ENCODE measurements at places on chromosomes 1 and 21.

GRCh38 chr1:162055062-162055461 is 14.4 kb upstream of the NOS1AP start:
- DNase-seq = no peak

DNA sequence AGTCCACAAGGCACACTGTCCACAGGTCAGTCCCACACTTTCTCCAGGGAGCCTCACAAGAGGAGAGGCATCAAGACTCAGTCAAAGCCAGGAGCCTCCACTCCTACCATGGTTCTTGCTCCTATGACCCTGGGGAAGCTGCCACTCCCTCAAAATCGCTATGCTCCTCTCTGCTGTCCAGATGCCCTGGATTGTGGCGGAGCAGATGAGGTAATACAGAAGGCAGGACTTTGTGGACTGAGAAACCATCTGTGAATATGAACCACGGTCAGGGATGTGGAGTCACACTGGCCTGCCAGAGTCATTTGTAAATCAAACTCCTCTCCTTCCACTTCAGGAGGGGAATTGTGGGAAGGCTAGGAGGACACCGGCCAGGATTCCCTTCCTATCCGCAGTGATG is 20.6 kb downstream of the VWA5B1 start:
- no peak for DNase-seq

DNA sequence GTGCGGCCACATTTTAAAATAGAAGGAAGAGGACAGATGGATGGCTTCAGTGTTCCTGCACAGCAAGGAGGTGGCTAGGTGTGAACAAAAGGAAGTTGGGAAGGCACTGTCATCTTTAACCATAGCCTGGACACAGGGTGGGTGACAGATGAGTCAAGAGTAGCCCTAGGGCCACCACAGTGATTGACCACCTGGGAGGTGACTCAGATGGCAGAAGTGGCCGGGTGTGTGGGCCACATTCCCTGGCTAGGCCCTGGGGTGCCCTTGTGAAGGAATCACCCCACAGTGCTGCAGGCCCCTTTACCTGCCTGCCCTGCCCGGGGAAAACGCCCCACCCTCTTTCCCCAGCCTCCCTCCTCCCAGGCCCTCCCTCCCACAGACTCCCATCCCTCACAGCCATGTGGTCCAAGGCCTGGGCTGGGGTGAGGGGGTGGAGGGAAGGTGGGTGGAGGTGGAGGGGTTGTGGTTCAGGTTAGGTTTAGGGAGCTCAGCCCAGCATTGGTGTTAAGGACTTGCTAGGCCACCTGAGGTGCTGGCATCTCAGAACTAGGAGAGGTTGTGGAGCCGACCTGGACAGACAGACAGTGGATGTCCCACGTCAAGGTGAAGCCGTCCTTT is 59.1 kb downstream of the SPSB1 start:
- DNase-seq = no peak

GRCh38 chr1:115300087-115300876 is 37.8 kb downstream of the NGF start:
- no peak for DNase-seq

- no peak for DNase-seq
These were observed 182.9 kb downstream of the CDC7 start for GRCh38 chr1:91683598-91683951.

DNA sequence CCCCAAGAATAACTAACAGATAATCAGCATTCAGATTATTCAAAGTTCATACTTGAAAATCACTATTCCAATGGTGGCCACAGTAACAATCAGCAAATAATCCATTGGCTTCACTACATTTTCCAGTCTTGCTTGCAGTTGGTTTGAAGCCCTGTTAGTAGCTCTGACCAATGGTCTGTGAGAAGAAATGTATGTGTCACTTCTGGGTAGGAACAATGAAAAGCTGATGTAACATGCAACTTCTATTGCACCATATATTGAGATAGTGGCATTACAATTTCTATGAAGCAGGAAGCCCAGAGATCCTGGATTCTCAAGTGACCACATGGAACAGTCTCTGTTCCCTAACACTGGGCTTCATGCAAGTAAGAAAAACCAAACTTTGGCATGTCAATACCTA is 250.9 kb upstream of the DAB1 start:
- DNase-seq = no peak

- no peak for DNase-seq
These were observed 4.2 kb downstream of the HHAT start for GRCh38 chr1:210332719-210333398.

- DNase-seq = no peak
These were observed 24.1 kb downstream of the FAM177B start for GRCh38 chr1:222761083-222761482.

- no peak for DNase-seq
These were observed 42.0 kb downstream of the RAB3B start for GRCh38 chr1:51948491-51948915.

DNA sequence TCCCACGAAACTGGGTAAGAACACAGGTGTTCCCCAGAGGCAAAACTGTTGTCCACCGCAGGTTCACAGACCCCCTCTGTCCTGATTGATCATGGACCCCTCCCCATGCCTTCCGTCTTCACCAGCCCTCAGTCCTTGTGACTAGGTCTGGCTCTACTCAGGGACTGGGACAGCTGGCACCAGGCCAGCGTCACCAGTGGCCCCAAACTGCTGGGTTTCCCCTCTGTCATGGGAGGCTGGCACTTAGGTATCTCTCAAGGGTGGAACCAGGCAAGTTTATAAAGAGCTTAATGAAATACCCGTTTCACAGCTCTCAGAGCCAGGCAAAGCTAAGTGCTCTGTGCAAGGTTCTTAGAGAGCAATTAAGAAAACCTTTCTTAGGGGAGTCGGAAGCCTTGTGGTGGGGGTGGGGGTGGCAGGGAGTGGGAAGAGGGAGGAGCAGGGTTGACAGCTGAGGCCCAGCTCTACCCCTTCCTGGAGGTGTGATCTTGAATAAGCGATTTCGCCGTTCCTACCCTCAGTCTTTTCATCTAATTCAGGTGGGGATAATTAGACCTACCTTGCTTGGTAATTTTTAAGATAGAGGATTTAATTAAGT is 35.0 kb upstream of the IFNLR1 start:
- DNase-seq = no peak

DNA sequence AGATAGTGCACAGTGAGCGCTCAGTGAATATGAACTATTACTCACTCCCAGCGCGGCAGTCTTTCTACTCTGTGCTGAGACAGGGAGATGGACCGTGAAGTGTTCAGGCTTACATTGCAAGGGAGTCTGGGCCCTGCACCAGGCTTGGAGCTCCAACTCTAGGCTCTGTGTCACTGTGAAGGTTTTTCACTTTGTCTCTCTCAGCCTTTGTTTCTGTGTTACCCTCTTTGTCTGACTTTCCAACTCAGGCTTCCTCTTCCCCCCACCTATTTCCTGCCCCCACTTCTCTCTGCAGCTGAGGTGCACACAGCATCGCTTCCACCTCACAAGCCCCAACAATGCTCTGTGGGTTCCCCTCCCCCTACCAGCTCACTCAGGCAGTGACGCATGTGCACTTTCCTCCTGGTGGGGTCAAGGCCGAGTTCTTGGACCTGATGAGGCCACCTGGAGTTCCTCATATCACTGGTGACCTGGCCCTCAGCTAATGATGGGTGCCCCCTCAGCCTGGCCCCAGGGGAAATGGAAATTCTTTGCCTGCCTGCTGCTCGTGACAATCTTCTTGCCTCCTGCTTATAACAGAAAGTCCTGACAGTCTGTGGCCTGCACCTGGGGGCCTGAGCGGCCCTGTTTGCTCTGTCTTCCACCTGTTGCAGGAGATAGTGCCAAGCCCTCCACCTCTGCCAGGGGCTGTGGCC is 1.1 kb upstream of the LCK start:
- no peak for DNase-seq

DNA sequence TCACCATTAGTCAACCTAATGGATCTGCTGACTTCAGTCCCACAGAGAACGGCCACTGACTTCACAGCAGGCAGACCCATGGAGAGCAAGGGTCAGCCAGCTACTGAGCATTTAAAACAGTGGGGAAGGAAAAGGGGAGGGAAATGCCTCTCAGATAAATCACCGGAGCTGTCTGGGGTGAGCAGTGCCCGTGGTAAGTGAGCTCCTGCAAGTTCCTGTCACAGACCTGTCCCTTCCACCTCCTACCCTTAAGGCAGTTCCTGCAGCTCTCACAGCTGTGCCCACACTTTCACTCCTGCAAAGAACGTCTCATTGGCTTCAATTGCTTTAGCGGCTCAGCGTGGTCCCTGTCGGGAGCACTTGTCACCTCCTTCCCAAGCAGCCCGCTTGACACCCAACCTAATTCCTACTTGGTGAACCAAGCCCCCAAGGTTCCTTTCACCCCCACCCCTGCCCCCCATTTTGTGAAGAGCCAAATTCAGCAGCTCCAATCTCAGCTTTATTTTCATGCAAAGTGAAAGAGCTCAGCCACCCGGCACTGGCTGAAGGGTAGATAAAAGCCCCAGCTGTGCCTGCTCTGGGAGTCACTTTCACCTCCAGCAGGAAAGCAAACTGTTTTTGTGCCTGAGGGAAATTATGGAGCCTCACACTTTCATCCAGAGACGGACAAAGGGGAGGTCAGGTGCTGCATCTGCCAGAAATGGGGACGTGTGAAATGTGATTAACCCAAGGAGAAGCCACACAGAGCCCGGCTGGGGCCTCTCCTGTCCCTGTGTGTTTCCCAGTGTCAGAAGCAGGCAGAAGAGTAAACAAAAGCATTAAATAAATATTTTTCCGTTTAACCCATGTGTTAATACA is 306.2 kb downstream of the TTLL7 start:
- peak; percentile 32 for DNase-seq

DNA sequence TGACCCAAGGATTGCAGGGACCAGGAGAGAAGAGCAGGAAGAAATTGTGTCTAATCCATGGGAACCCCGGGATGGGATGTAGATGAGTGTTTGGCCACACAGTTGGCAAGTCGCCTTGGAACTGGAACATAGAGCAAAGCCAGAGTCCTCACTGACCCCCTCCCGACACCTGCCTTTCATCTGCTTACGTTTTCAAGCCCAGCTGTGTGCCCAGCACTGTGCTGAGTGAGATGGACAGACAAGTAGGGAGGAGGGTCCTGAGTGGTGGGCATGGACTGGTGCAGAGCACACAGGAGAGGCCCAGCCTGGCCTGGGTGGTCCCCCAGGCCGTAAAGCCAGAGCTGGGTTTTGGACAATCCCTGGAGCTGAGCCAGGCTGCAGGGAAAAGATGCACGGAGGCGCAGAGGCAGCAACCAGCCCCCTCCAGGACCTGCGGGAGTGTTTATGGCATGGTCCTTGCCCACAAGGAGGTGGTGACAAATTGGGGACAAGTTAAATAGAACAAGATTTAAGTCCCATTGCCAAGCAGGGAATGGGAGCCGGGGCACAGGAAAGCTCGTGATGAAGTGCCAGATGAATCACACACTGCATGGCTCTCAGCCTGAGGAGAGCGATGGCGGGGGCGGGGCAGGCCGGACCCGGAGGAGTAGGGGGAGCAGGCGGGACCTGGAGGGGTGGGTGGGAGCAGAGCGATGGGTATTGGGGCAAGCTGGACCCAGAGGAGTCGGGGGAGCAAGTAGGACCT is 157.8 kb upstream of the VAMP3 start:
- DNase-seq = no peak

- no peak for DNase-seq
These were observed 64.4 kb upstream of the NEK2 start for GRCh38 chr1:211739671-211740411.

- no peak for DNase-seq
These were observed 87.0 kb upstream of the GALNT2 start for GRCh38 chr1:229980009-229980408.

- no peak for DNase-seq
These were observed 17.2 kb upstream of the CLIC6 start for GRCh38 chr21:34651642-34652041.

DNA sequence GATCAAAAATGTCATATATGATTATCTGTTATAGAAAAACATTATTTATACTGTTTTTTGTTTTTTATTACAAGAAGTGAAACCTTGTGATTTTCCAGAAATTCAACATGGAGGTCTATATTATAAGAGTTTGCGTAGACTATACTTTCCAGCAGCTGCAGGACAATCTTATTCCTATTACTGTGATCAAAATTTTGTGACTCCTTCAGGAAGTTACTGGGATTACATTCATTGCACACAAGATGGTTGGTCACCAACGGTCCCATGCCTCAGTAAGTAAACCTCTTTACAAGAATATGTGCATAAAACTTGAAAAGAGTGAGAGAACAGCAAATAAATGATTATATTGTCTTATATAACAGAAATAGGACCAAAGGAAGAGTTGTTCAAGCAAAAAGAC is 14.5 kb downstream of the CFHR4 start:
- no peak for DNase-seq

DNA sequence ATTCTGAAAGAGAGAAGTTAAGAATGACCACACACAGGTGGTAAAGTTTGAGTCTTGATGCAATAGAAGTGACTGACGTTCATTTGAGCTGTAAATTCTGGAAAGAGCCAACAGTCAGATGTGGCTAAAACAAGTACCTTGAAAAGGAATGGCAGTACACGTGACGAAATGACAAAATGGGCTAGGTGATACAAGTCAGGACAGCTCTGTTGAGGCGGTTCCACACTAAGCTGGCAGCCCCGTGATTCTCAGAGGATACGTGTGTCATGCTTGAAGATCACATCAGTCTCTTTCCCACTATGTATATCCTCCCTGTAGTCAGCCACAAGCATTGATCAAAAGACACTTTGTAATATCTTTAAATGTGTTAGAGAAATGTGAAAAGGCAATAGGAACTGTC is 881.3 kb upstream of the ADGRL2 start:
- DNase-seq = no peak

- DNase-seq = no peak
These were observed 305.4 kb upstream of the PTBP2 start for GRCh38 chr1:96416111-96416595.

- DNase-seq = no peak
These were observed 23.6 kb downstream of the ZBTB18 start for GRCh38 chr1:244074559-244075171.

- no peak for DNase-seq
These were observed 7.5 kb upstream of the TOMM20 start for GRCh38 chr1:235136111-235136510.

DNA sequence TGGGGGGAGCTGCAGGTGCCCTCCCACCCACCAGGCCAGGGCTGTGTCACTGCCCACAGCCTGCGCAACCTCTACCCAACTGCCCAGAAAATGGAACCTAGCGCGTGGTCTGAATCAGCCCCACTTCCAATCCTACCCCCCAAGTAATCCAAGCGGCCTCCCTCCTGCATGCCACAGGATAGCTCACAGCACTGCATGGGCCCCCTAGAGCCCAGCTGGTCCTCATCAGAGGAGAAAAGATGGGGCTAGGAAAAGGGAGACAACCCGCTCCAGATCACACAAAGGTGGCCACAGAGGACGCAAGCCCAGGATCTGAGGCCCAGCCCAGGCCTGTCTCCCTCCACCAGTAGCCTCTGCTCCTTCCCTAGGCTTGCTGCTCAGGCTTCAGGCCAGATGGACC is 6.2 kb downstream of the ADGRB2 start:
- DNase-seq = no peak

All from HuH-7 (cell line).